ENCODE measurements at places on chromosomes 7 and 10.
A peak's percentile ranks its signal among the peaks of the same experiment; 100 is the strongest.

- no peak for DNase-seq
Measured at GRCh38 chr10:120161111-120161510, 268.6 kb downstream of the SEC23IP start.

GRCh38 chr10:118669020-118669791 is 73.8 kb upstream of the PRLHR start:
- no peak for DNase-seq

DNA sequence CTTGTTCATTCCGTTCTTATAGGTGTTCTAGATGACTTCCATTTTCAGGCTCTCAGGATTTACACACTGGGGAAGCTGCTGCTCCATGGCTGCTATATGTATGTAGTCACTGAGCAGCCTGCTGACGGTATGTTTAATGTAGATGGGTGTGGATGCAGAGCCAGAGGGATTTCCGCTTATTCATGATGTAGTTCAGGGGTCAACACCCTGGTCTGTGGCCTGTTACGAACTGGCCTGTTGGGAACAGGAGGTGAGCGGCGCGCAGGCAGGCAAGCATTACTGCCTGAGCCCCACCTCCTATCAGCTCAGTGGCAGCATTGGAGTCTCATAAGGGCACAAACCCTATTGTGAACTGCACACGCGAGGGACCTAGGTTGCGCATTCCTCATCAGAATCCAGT is 33.9 kb downstream of the DNAJB6 start:
- DNase-seq, result no peak

- no peak for DNase-seq
Measured at GRCh38 chr7:44673324-44673723, 66.9 kb downstream of the OGDH start.

GRCh38 chr7:26454180-26454579 is 162.5 kb downstream of the SNX10 start:
- DNase-seq, result no peak

- DNase-seq, result no peak
Measured at GRCh38 chr10:26739071-26739631, 41.6 kb downstream of the PDSS1 start.

DNA sequence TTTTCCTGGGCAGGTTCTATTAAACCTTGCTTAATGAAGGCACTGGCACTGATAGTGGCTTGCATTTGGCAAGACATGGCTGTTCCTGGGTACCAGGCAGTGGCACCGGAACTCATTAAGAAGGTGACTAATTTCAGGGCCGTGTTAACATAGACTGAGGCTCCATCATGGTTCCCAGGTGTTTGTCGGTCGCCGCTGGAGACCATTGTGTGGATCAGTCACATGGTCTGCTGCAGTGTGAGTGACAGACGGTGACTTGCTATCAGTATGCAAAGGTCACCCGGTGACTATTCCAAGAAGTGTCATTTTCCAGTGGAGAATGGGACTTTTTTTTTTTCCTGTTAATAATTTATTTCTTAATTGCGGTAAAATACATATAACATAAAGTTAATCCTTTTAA is 106.3 kb downstream of the INSYN2A start:
- no peak for DNase-seq

- DNase-seq, result no peak
Measured at GRCh38 chr10:78672918-78673317, 395.8 kb upstream of the ZMIZ1 start.

- no peak for DNase-seq
Measured at GRCh38 chr7:28163949-28164348, 16.6 kb downstream of the JAZF1 start.

GRCh38 chr10:32190890-32191491 is 134.8 kb upstream of the KIF5B start:
- peak; percentile 2 for DNase-seq

DNA sequence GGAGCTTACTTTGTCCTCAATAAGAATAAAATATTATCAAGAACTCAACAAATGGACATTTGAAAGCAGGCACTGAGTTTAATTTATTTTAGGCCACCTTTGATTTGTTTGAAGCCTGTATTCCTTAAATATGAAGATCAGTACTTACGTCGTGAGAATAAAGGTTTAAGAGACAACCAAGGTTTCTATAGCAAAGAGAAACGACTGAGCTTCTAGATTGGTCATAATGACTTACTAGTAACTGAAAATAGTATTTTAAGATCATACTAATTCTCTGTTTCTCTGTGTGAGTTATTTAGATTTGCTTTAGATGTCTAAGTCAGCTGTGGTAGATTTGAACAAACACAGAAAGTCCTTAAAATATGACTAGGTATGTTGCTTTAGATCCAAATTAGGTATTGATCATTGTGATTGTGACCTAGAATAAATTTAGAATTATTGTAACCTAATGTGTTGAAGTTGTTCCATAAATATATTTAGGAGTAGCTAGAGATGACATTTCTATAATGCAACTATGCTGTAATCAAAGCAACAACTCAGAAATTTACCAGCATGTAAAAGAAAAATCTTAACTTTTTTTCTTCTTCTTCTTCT is 2.4 kb upstream of the GLCCI1 start:
- no peak for DNase-seq

GRCh38 chr10:52639652-52640051 is 132.9 kb downstream of the MBL2 start:
- no peak for DNase-seq

DNA sequence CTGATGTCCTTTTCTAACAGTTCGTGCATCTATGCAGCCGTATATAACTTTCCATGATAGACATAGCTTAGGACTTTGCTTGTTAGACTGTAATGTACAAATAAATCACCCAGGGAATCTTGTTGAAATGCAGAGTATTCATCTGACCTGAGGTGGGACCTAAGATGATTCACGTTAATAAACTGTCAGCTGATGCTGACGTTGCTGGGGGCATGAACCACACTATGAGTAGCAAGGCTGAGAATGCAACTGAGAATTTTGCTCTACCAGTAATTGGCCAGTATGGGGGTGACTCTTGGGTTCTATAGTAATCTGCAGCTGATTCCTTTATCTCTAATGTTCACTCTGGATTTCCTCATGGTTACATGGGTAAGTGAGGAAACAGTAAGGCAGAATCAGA is 130.1 kb upstream of the MALRD1 start:
- no peak for DNase-seq

GRCh38 chr7:55550010-55550663 is 22.2 kb downstream of the VOPP1 start:
- DNase-seq, result no peak

GRCh38 chr10:88689366-88689765 is 16.7 kb upstream of the LIPK start:
- DNase-seq, result no peak

- DNase-seq, result no peak
Measured at GRCh38 chr7:83347945-83348444, 185.3 kb upstream of the PCLO start.

DNA sequence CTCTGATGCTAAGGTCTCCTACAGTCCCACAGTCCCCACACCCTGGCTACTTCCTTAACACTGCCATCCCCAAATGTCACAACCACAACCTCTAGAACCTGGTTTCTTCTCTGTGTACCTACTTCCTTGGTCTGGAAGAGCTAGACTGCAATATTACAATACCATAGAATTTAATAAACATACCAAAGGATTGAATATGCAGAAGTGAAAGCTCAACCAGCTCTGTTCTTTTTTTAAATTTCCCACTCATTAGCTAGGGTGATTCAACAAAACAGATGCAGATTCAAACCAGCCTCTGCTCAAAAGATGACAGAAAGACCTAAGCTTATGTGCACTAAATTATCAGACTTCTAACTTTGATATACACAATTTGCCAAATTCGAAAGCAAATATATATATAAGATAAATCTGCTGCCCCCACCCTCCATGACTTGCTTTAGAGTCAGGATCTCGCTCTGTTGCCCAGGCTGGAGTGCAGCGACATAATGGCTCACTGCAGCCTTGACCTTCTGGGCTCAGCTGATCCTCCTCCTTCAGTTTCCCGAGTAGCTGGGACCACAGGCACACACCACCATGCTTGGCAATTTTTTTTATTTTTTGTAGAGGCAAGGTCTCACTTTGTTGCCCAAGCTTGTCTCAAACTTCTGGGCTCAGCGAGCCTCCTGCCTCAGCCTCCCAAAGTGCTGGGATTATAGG is 212.6 kb downstream of the CHCHD3 start:
- DNase-seq, result no peak

DNA sequence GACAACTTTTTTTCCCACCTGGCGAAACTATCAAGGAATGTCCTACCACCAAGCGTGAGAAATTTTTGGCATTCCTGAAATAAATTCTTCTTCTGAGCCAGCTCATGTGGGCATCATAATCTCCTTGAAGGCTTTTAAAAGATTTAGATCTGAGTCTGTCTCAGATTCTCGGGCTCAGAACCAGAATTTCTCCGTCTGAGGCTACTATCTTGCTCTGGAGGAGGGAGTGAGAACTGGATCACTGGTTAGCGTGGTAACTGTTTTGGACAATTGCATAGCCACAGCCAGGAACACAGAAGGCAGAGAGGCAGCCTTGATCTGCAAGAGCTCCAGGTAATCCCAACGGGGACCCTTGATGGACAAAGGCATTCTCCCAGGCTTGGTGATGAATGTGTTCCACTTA is 1.0 kb upstream of the PLAC9 start:
- no peak for DNase-seq

GRCh38 chr10:48288661-48289060 is 14.2 kb upstream of the FRMPD2 start:
- no peak for DNase-seq

DNA sequence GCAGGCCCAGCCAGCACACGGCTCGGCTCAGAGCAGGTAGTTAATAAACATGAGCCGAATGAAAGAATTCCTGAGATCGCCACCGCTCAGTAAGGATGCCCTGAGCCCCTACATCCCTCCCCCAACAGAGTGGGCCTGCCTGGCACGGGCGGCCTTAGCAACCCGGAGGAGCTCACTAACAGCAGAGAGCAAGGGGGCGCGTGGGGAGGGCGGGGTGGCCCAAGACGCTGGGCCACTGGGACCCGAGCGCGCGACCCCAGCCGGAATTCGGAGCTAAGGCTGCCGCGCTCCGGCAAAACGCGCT is 403 bp upstream of the ENO4 start:
- no peak for DNase-seq

GRCh38 chr7:37109016-37109683 is 339.5 kb downstream of the ELMO1 start:
- DNase-seq, result no peak

DNA sequence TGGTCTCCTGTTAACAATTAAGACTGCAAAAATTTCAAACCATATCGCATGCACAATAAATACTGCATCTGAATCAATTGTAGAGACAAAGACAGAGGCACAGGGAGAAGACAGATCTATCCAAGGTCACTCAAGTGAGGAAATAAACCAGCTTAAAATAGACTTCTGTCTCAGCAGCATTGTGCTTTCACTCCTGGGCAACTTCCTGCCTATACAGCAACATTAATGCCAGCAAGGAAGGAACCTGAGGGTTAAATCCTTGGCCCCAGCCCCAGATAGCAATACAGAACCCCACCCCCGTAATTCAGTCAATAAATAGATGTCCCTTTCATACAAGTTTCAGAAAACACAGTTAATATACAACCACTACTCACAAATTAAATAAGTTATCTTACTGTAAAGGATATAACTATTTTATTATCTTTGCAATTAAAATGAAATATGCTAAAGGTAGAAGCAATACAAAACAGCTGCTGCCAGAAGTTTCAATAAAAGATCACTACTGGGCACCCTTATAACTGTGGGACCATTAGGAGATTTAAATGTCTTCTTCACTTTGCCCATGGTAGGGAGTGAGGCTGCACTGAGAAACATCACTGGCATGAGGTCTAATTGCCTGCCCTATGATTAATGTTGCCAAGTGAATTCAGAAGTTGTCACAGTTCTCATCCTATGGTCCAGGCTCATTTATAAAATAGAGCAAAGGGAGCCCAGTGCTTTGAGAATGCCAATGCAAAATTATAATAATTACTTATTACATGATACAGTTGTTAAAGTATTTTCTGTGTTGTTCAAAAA is 49.4 kb downstream of the CAV1 start:
- no peak for DNase-seq

GRCh38 chr7:28617308-28617880 is 205.1 kb downstream of the CREB5 start:
- no peak for DNase-seq

- DNase-seq, result no peak
Measured at GRCh38 chr10:50846753-50847152, 38.7 kb downstream of the A1CF start.

DNA sequence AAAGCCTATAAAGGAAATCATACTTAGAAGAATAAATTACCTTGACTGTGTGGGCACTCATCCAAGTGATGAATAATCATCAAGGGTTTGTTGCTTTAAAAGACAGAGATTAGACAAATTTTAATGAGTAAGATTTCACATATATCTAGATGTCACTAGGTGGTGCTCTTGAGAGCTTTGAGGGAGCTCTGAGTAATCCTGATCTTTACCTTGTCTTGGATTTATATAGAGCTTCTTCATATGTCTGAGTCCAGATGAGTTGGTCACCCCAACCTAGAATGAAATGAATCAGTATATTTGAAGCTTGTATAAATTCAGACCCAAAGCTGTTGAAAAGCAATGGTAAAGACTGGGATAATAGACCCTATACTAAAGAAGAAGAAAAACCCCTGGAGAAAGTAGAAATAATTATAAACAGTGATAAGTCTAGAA is 3.7 kb downstream of the AGR2 start:
- no peak for DNase-seq

- DNase-seq, result peak; percentile 28
Measured at GRCh38 chr7:27661811-27662489, 733 bp downstream of the HIBADH start.

DNA sequence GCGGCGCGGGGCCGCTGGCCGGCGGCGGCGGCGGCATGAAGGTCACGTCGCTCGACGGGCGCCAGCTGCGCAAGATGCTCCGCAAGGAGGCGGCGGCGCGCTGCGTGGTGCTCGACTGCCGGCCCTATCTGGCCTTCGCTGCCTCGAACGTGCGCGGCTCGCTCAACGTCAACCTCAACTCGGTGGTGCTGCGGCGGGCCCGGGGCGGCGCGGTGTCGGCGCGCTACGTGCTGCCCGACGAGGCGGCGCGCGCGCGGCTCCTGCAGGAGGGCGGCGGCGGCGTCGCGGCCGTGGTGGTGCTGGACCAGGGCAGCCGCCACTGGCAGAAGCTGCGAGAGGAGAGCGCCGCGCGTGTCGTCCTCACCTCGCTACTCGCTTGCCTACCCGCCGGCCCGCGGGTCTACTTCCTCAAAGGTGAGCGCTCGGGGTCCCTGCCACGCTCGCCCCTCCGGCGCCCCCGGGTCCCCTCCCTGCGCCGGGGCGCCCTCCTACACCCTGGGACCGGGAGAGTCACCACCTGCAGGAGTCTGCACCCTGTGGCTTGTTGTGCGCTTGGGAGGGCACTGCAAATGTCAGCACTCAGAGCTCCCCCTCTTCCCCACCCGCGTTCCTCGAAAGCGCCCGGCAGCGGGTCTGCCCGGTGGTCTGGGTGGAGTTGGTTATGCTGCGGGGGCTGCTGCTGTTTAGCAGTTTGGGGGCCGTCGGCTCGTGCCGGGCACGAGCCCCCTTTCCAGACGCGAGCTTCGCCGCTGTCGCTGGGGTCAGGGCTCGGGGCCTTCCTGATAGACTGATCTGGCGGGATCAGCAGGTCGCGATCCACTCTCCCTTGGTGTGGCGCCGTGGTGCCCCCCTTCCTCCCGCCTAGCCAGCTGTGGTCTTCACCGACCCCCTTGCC is 627 bp downstream of the DUSP5 start:
- DNase-seq, result peak; percentile 74

All from stimulated activated naive CD8-positive, alpha-beta T cell treated with anti-CD3 and anti-CD28 coated beads, Interleukin-15, amount 100 ng/mL, for 72 hours (primary cell).